Stimulated activated CD8-positive, alpha-beta memory T cell treated with anti-CD3 and anti-CD28 coated beads, Interleukin-2, amount 100 ng/mL, for 48 hours (primary cell): ENCODE measurements at places on chromosomes 3 and 15.

DNA sequence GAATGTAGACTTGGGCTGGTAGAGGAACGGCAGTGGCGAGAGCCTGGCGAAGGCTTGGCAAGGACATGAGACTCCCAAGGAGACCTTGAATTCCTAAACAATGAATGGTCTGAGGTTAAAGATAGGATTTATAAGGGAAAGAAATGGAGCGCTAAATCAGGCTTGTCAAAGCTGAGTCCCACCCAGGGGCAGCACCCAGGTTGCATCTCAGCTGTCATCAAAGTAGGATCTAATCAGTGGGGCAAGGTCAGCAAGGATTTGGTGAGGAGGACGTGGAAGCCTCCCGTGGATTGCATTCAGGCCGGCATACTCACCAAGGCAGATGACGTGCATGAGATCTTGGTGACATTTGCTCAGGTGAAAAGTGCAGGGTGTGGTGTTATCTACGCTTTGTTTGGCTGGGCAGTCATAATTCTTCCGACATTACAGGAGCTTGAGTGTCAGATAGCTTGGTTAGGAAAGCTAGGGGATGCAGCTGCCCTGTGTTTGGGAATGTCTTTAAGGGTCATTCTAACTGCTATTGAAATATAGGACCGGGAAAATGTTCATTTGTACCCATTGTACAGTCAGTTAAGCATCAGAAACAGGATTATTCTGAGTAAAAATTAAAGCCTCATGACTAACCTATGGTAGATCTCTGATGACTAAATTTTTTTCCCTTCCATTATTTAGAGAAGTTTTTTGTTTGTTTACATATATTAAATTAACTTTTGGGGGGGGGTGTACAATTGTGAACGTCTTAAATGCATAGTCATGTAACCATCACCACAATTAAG is 99.4 kb upstream of the TSC22D2 start:
- DNase-seq = no peak

- no peak for DNase-seq
Measured at GRCh38 chr15:68210409-68210756, 5.3 kb upstream of the CALML4 start.

GRCh38 chr3:128923576-128923975 is 44.2 kb downstream of the ACAD9 start:
- DNase-seq = no peak

DNA sequence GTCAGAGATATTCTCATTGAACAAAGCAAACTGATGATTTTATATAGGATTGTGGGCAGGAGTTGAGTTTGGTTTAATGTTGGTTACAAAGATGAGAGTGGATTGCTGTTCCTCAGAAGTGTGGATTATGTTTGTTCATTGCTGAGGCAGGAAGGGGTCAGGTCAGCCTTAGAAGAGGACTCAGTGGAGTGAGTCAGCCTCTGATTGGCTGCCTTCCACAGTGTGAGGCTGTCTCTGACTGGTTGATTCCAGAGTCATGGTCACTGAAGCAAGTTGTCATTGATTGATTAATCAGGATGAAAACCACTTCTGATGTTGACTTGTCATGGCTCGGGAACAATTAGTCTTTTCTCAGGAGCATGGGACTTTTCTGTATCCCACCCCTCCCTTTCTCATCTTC is 36.2 kb downstream of the KBTBD12 start:
- DNase-seq = no peak

DNA sequence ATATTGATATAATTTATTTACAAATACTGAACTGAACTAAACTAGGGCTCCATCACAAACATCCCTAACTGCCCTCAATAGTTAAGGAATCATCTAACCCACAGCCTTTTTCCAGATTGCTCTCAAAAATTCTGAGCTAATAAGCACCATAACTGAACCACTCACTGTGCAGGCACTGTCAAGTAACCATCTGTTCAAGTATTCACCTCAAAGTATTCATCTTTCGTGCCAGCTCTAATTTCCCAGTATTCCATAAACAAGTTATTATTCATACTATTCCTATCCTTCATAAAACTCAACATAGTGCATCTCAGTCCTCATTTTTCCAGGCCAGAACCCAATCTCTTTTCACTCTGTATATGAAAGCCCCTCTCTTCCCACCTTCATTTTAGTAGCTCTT is 41.1 kb downstream of the THBS1 start:
- no peak for DNase-seq

DNA sequence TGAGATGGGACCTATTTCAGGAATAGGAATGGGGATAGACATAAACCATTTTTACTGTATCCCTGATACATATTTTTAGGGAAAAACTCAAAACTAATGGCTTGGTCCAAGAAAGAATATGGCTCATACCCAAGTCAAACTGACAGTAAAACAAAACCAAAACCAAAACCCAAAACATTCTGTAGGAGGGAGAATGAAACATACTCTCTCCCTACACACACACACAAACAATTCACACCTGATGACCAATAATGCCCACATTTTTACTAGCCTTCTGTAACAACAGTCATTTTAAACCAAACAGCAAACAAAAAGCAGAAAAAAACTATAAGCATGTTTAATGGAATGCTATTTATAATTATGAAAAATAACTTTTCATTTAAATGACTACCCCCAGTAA is 74.9 kb downstream of the NBEAL2 start:
- DNase-seq = no peak
